ENCODE measurements at places on chromosomes 4 and X.

DNA sequence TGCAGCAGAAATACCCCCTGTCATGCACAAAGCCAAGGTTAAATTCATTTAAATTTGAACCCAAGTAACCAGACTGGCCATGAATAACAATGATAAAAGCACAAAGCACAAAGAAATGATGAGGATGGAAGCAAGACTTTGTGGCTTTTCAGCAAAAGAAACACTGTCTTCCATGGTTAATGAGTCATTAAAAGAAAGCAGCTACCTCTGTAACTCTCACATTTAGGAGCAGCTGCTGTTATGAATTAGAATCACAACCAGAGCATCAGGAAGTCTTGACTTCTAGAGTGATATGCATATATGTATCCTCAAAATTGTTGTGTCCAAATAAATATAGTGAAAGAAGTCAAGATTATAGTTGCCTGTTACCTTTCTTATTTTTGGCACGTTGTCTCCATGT, 70.7 kb upstream of the RPS6KA6 start:
- DNase-seq, result no peak

DNA sequence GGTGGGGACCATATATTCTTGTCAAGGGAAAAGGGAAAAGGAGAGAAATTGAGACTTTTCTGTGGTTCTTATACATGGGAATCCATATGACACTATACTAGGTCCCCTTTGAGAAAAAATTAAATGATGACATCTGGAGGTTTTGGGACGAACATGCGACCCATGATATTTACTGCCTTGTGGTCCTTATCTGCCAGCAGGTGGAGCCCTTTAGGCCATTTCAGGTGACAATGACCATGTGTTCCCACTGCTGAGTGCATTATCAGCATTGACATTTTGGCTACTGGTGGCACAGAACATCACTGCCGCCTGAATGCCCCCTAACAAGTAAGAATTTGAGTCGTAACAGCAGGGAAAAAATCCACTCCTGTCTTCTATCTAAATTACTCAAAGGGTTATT, 843.4 kb downstream of the FSTL5 start:
- DNase-seq, result no peak

DNA sequence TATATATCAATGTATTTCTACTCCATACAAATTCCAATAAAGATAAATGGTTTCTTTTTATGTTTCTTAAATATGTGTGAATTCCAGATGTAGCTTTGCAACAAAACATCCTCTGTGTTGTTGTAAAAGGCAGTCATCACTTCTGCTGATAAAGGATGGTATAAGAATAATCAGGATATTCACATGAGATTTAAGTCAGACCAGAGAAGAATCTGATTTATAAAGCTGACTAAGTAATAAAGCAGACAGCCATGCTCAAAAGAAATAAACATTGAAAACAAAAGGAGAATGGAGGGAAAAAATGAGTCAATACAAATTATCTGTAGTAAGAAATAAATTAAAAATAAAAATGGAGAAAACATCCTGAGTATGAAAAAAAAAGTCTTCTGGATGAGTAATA, 27.0 kb upstream of the SLC7A11 start:
- DNase-seq, result no peak

DNA sequence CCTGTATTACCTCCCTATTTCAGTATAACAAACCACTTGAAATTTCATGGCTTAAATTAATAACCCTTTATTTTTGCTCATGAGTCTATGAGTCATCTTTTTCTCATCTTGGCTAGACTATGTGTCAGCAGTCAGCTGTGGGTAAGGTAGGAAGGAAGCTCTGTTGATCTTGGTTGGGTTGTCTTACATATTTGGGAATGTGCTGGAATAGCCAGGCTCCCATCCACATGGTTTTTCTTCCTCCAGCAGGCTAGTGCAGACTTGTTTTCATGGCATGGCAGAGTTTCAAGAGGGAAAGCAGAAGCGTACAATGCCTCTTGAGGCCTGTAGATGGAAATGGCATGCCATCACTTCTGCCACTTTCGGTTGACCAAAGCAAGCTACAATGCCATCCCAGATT, 89.7 kb downstream of the LINC00632 start:
- DNase-seq, result no peak

GRCh38 chrX:85378461-85378860, 1.0 kb downstream of the POF1B start:
- no peak for DNase-seq

GRCh38 chr4:149223659-149224058, 592.0 kb downstream of the IQCM start:
- no peak for DNase-seq

- no peak for DNase-seq
Observed at GRCh38 chr4:70589785-70590184, 2.3 kb upstream of the AMBN start.

- no peak for DNase-seq
Observed at GRCh38 chr4:6701371-6701770, 7.7 kb downstream of the S100P start.

GRCh38 chr4:87073199-87074120, 138.6 kb downstream of the AFF1 start:
- peak; percentile 39 for DNase-seq

GRCh38 chr4:9923195-9923812, 98.0 kb downstream of the SLC2A9 start:
- DNase-seq, result no peak

- no peak for DNase-seq
Observed at GRCh38 chr4:45453258-45453853, 670.5 kb downstream of the GABRG1 start.

- DNase-seq, result no peak
Observed at GRCh38 chr4:125313497-125313896, 1.3 kb upstream of the FAT4 start.

DNA sequence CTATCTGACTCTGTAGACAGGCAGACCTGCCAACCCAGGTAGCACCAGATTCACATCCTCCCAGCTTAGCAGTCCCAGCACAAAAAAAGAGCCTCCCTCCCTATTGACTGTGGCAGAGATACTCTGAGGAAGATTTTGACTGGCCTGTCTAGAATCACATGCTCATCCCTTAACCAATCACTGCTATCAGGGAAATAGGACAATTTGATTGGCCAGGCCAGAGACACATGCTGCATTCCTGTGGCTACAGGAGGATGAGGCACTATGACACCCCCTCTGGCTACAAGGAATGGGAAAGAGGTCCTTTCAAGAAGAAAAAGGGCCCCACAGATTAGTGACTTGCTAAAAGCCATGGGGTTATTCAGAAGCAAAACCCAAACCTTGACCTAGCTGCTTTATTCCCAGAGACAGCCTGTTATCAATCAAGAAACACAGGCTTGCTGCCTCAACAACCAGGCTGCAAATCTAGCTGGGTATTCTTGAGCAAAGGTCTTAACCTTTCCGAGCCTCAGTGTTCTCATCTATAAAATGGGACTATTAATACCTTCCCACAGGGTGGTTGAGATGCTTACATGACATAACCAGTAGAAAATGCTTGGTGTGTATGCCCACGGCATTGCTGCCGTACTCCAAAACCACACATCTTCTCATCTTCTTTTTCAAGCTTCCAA, 147.6 kb downstream of the BCOR start:
- no peak for DNase-seq

DNA sequence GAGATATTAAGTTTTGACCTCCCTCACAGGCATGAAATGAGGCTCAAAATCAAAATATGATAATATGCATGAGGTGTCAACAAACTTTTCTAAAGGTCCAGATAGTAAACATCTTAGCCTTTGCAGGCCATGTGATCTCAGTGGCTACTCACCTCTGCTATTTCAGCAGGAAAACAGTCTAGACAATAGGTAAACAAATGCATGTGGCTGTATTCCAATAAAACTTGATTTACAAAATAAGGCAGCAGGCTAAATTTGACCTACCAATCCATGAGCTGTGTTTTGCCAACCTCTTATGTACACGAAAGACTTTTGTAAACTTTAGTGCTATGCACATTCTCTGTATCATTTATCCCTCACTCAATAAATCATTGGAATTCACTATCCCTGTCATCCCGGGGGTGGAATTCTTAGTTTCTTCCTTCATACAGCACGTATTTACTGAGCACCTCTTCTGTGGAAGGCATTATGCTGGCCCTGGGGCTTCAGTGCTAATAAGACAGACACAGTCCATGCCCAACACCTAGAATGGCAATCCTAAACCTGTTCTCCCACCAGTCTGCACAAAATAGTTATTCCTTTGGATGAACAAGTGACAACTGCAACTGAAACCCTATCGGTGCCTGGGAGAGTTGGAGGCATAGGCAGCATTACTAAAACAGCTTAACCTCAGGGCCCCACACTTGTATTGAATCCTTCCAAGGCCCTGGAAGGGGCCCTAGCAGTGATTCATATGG, 19.9 kb downstream of the MAGEB17 start:
- DNase-seq, result no peak

DNA sequence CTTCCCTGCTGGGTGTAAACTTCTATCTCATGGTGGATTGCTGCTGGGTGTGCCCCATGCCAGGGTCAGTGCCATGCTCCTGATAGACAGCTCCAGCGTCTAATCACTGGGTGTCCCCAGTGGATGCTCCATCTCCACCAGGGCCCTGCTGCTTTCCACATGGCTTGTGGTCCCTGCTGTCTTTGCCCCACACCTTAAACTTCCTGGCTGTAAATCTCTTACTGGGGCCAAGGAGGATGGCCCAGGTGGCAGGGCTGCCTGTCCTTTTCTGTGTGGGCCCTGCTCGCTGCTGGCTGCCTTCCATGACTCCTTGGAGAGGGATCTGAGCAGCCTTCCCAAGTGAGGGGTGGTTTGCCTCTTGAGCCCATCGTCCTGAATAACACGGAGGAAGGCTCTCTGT, 51.8 kb downstream of the RGS12 start:
- no peak for DNase-seq

- DNase-seq, result peak; percentile 72
Observed at GRCh38 chrX:10110984-10111363, 45.8 kb upstream of the CLCN4 start.

DNA sequence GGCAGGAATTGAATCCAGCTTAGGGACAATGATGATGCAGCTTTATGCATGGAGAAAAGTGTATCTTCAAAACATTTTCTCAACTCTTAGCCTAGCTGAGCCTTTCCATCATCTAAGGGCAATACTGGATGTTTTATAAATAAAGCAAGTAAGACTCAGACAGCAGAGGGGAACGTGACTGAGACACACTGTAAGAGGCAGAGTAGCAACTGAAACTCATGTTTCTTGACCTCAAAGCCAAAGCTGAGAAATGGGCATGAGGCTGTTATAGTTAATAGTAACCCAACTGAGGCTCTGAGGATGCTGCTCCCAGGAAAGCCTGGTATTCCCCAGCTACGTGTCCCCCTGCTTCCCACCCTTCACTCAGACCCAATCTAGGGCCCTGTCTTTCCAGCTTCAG, 44.6 kb downstream of the ARHGEF9 start:
- DNase-seq, result no peak

- no peak for DNase-seq
Observed at GRCh38 chr4:125994024-125994423, 679.3 kb downstream of the FAT4 start.

DNA sequence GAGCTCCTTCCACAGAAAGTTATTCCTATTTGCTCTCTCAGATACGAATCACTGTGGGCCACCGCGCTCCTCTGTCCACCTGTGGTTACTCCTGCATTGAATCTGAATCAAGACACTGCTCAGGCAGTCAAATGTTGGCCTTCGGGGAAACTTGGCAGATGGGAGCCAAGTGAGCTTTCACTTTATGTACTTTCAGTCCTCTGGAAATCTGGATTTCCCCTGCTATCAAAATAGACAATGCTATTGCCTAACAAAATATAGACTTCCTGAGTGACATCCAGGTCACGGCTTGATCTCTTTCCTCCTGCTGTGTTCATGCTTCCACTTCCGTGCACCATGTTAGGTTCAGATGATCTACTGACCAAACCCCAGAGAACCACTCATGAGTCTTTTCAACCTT, 43.8 kb downstream of the FHL1 start:
- no peak for DNase-seq

GRCh38 chr4:158208963-158209640, 1.2 kb upstream of the TMEM144 start:
- no peak for DNase-seq

- no peak for DNase-seq
Observed at GRCh38 chrX:30343206-30343605, 34.0 kb upstream of the NR0B1 start.

DNA sequence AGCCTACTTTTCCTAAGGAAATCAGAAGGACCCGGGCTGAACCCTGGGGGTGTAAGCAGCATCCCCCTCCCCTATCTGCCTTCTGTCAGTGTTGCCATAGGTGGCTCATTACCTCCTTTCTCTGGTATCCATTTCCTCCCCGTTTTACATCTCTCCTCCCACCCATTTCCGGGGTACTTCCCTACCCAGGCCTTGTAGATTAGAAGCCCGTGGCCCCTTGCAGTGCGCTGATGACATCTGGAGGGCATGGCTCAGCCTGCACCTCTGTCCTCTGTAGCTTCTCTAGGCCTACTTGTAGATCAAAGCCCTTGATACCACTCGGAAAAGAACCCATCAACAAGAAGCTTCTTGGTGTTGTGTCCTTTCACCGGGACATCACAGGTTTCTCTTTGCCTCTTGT, 71.8 kb downstream of the NBDY start:
- DNase-seq, result peak; percentile 37

- DNase-seq, result no peak
Observed at GRCh38 chrX:130915302-130915701, 12.3 kb upstream of the ENOX2 start.

- no peak for DNase-seq
Observed at GRCh38 chr4:183499389-183499788, 5.5 kb upstream of the ING2 start.

GRCh38 chr4:139508581-139509237, 47.3 kb downstream of the SETD7 start:
- no peak for DNase-seq

DNA sequence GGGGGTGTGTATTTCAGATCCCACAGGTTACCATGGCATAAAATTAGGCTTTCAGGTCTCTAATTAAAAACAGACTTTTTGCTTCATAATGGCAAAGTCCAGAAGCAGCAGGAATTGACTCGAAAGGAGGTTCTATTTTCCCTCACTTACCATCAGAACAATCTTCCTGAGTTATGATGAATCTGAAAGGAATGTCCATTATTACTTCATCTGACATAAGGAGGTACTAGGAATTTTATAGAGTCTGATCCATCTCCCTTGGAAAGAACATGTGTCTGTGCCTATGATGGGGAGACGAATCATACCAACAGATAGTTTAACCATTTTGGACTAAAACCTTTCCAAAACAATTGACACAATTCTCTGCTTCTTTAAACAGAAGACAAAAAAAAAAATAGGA, 206.3 kb upstream of the FGF13 start:
- no peak for DNase-seq

DNA sequence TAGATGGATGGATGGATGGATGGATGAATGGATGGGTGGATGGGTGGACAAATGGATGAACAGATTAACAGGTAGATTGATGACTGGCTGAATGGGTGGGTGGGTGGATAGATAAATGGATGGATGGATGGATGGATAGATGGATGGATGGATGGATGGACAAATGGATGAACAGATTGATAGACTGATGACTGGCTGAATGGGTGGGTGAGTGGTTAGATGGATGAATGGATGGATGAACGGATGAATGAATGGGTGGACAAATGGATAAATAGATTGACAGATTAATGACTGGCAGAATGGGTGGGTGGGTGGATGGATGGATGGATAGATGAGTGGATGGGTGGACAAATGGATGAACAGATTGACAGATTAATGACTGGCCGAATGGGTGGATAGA, 13.6 kb upstream of the AKAP17A start:
- no peak for DNase-seq
